ENCODE measurements at places on chromosomes 2 and 18.

DNA sequence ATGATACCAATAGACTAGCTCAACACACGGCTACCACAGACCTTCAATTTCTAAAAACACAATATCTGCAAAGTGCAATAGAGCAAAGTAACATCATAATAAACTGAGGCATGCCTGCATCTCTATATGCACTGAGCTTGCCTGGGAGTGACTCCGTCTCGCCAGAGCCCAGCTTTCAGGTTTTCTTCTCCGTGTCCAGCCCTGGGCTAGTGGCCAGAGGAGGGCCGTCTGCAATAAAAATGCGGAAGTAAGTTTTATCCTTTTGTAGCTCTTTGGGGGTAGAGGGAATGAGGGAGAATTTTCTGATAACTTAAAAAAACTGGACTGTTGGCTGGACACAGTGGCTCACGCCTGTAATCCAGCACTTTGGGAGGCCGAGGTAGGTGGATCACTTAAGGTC lies 41.0 kb upstream of the GPR17 start:
- DNase-seq, result no peak

DNA sequence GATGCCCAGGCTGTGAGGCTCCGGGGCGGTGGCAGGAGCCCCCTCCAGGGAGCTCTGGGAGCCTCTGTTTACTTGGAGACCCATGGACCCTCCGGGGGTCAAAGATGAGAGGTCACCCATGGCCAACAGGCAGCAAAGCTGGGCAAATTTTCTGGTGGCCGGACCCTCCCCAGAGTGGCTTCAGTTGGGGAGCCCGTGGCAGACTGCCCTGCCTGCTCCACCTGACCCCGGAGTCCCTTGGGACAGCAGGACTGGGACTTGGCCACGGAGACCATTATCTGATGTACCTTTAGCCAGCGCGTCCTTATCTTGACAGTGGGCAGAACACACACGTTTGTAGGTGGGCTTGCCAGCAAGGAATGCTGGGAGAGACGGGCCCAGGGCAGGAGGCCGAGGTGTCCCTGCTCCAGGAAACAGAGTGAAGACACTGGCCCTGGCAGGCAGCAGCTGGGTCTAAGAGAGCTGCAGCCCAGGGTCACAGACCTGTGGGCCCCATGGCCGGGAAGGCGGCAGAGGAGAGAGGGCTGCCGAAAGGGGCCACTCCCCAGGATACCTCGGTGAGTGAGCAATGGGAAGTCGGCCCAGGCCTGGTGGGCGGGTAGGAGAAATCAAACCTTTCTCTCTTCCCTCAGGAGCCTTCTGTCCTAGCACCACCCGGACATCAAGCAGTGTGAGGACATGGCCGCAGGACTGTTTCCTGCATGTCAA lies at the start of the genes ABCG5 and ABCG8:
Gene ABCG5 (minus strand): TSS at position 280 of the 708 bp plus-strand sequence. CDS start 160 bp downstream, at position 120.
Gene ABCG8 (plus strand): TSS at position 412 of the 708 bp plus-strand sequence. CDS start 83 bp downstream, at position 495.
- no peak for DNase-seq

- no peak for DNase-seq
Observed at GRCh38 chr2:54439582-54439981, 16.5 kb upstream of the SPTBN1 start.

- no peak for DNase-seq
Observed at GRCh38 chr2:4715065-4715464, 977.1 kb upstream of the SOX11 start.

DNA sequence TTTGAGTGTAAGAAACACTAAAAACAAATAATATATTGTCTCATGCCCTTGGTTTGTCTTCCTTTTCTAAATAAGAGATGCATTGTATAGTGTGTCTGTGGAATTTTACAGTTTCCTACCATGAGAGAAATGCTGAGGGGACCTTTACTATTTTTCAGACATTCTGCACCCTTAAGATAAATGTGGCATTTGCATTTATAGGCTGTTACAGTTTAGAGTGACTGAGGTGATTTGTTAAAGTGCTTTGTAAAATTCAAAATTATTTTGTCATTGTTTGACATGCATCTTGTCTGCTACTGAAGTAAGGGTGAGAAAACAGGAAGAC lies 78.9 kb upstream of the ZSWIM2 start:
- DNase-seq, result no peak

DNA sequence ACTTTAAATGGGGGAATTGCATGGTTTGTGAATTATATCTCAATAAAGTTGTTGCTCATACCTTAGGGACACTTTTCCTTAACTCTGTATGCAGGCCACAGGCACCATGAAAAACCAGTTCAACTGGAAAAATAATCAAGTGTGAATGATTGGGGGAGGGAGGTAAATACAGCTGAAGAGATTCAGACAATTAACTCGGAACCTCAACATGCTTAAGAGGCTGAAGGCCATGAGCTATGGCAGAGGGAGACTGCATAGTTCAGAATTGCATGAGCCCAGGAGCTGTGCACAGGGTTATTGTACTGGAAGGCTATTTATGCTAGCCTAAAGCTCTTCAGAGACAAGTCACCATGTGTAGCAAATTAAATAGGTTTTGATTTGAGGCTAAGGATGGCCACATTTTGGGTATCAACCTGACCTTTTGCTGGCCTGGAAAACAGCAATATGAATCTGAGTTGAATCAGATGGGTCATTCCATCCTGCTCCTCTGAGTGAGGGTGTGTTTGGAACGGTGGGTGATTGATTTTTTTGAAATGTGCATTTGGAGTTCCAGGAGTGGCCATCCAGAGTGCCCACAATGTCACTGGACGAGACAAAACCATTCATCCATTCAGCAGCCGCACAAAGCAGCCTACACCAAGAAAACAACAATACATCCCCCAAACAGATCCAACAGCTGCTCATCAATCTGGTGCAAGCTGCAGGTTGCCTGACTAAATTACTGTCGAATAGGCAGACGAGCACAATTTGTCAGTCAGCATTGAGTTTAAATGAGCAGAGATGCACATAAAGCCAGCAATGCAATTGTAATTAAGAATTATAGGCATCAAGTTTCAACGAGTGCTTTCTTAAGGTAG lies 42.5 kb downstream of the HRH4 start:
- DNase-seq, result no peak

- no peak for DNase-seq
Observed at GRCh38 chr2:223047260-223047761, 4.7 kb upstream of the KCNE4 start.

DNA sequence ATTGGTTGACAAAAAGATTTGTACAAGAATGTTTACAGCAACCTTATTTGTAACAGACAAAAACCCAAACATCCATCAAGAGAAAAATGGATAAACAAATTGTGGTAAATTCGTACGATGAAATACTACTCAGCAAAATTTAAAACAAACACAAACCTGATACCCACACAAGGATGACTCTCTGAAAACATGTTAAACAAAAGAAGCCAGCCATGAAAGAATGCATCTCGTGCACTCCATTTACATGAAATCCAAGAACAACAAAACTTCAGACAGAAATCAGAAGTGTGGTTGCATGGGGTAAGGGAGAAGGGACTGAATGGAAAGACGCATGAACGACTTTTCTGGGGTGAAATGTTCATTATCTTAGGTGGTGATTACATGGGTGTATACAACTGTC lies 93.4 kb downstream of the SLC25A12 start:
- no peak for DNase-seq

- DNase-seq, result no peak
Observed at GRCh38 chr2:18065249-18065648, 186.8 kb downstream of the KCNS3 start.

DNA sequence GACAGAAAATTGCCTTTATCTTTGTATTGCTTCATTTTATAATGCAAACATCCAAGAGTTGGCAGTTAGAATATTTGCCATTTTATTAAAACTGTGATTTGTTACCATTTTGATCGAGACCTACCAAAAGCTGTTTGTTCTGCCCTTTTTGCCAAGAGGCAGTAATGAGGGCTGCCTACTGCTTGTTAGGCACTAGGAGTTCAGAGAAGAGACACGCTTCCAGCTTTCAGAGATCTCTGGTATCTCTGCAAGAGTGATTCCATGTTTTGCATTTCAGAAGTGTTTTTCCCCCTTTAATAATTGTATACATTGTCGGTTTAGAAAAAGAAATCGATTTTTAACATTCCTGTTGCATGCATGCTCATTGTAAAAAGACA lies 628 bp downstream of the MRPL30 start:
- no peak for DNase-seq

DNA sequence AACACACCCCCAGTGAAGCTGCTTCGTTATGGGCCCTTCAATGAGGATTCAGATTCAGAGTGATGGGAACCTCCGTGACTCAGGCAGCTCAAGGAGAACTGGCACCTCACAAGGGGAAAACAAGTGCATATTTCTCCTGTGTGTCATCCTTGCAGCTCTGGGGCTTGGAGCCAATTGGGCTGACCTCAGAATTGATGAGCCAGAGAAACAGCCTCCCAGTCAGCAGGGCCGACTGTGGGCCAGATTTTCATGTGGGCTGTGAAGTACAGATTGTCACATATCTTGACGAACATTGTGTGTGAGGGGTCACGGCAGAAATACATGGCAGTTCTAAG lies 189.6 kb upstream of the SP5 start:
- DNase-seq, result no peak

- no peak for DNase-seq
Observed at GRCh38 chr2:96801786-96802595, 14.1 kb upstream of the CNNM3 start.

- DNase-seq, result no peak
Observed at GRCh38 chr18:56563568-56563967, 74.8 kb downstream of the TXNL1 start.

GRCh38 chr2:105313877-105314276 lies 15.7 kb downstream of the TGFBRAP1 start:
- no peak for DNase-seq

- DNase-seq, result no peak
Observed at GRCh38 chr18:25283781-25284180, 68.2 kb downstream of the ZNF521 start.
